CD4-positive, alpha-beta T cell (primary cell): ENCODE measurements at places on chromosomes 1 and 21.

DNA sequence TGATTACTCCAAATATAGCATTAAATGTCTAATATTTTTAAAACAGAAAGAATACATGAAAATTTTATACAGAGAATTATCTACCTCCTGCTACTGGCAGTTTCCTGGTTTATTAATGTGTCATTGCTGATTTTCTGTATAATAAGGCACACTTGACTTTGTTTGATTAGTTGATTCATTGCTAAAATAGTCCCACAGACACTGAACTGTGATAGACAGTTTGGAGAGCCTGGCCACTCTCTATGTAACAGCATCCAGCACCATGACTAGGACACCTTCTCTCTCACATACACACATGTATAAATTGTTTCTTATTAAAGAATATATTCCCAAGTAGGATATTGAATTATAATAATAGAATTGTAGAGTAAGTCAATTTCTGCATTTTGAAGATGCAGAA lies 368.5 kb upstream of the SNX7 start:
- no peaks in the 10 kb centered on the region for H3K36me3 ChIP-seq
- no peak overlapping the region for H3K27ac ChIP-seq
- no peak for DNase-seq

DNA sequence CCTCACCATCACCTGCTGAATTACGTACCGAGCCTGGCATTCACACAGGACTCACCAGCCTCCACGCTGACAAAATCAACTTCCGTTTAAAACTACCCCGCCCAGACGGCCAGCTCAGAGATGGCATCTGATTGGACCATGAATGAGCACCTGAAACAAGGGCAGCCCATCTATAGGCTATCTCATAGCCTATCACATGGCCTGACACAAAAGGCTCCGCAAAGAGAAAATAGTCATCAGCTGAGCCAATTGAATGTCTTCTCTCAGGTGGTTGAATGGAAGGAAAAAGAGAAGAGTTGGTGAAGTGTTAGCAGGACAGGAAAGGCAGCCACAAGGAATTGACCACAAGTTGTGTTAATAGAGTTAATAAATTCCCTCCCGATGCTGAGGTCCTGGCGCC lies 50.6 kb upstream of the ZC3H12A start:
- H3K4me3 ChIP-seq: no peak overlapping the region
- no peaks in the 10 kb centered on the region for H3K36me3 ChIP-seq
- H3K27me3 ChIP-seq: no peaks in the 10 kb centered on the region
- H3K4me1 ChIP-seq: no peaks in the 10 kb centered on the region

DNA sequence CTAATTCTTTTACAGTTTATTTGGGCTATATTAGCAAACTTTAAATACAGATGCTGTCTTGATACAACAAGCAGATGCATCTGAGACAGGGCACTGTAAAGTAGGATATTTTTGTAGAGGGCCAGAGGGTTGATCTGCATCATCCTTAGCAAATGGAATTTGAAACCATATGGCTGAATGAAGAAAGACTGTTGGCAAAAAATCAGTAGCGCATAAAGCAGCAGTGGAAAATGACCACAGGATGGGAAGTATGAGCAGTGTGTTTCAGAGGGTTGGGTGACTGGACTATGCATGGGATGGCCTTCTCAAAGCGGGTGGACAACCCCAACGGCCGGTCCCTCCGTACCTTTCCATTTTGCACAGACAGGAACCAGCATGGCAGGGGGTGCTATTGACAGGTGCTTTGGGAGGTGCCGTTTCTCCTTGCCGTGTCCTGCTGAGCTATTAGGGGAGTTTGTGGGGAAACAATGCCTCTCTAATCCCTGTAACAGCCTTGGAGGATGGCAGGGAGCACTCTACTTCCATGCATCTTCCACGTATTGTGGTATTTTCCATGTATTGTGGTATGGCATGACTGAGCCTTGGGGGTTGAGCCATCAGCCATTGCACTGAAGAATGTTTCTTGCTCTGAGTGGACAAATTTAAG lies 5.9 kb downstream of the LRRC8B start:
- H3K27ac ChIP-seq: no peak overlapping the region
- peaks cover 29% of the 10 kb centered on the region for H3K4me1 ChIP-seq
- peaks cover 11% of the 10 kb centered on the region for H3K36me3 ChIP-seq
- DNase-seq: no peak
- no peak overlapping the region for H3K4me3 ChIP-seq
- no peaks in the 10 kb centered on the region for H3K27me3 ChIP-seq

- H3K36me3 ChIP-seq: peaks cover 6% of the 10 kb centered on the region
- no peaks in the 10 kb centered on the region for H3K27me3 ChIP-seq
- no peak for DNase-seq
- H3K4me3 ChIP-seq: no peak overlapping the region
- no peak overlapping the region for H3K27ac ChIP-seq
These were observed 47.5 kb downstream of the KIF1B start for GRCh38 chr1:10257851-10258250.

DNA sequence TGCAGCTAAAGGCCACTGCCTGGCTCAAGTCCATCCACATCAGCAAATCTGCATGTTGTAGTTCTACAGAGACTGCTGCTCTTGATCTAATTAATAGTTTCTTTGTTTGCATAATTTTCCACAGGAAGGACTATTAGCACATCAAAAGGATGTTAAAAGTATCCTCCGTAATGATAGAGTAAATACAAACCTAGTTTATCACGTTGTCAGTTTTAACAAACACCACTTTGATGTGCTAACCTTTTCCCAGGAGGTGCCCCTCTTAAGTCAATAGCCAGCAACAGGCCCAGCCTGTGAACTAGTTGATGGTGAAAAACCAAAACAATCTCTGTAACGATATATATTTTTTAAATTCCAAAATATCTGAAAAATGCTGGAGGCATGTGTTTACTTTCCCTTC lies 64.2 kb upstream of the SLC22A15 start:
- no peak for DNase-seq
- H3K4me3 ChIP-seq: no peak overlapping the region
- no peaks in the 10 kb centered on the region for H3K36me3 ChIP-seq
- no peaks in the 10 kb centered on the region for H3K27me3 ChIP-seq
- H3K4me1 ChIP-seq: no peaks in the 10 kb centered on the region
